ENCODE measurements at places on chromosomes 4 and X.

DNA sequence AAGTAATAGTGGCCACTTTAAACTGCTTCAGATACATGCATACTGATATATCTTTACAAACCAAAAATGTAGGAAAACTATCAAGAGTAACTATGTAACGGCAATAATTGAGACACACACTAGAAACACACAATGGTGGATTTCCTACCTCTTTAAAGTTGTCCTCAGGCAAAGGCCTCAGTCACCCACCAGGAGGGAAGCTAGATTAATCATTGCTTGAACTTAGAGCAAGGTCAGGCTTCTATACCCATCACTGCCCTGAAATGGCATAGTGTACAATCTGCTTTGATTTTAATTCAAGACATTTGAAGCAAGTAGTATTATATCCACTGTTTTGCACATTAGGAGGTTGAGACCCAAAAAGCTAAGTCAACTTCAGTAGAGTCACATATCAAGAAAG, 110.9 kb downstream of the AREG start:
- no peak for DNase-seq

DNA sequence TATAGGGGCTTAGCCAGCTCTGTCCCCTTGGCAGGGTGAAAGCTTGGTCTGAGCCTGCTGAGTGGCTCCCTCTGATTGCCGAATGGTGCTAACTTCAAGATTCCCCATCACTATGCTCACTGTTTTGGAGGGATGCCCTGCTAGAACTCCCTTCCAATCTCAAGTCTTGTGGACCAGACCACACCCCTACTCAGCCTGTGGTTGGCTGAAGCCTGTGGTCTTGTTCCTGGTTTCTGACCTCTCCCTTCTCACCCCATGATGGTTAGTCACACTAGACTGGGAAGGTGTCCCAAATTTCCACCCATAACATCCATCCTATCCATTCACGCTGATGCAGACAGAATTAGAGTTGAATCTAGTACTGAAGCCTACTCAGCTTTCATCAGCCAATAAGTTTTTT, 184.7 kb upstream of the NDP start:
- no peak for DNase-seq

- no peak for DNase-seq
Measured at GRCh38 chrX:133959972-133960371, 25.4 kb downstream of the GPC3 start.

- DNase-seq = no peak
Measured at GRCh38 chrX:53233536-53233935, 8.5 kb upstream of the KDM5C start.

GRCh38 chr4:140070366-140070765, 83.6 kb downstream of the MAML3 start:
- DNase-seq = no peak

GRCh38 chr4:154025110-154025509, 236.2 kb upstream of the SFRP2 start:
- DNase-seq = no peak

- no peak for DNase-seq
Measured at GRCh38 chr4:171534391-171534790, 278.8 kb upstream of the GALNTL6 start.

DNA sequence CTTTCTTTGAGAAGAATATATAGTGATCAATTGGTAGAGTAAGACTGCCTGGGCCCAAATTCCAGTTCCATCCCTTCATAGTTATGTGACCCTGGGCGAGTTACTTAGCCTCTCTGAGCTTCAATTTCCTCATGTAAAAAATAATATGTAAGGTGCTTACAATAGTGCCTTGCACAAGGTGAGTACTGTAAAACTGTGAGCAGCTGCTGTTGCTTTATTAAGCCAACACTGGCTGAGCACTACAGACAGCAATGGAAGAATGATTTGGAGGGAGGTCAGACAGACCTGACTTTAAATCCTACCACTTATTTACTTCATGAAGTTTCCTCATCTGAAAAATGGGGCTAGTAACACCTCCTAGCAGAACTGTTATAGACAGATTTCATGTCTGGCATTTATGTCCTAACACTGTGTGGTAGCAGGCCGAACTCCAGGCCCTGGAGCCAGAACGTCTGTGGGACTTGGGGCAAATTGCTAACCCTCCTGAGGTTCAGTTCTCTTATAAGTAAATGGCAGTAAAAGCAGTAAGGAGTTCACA, 53.8 kb downstream of the RNF150 start:
- DNase-seq = no peak

DNA sequence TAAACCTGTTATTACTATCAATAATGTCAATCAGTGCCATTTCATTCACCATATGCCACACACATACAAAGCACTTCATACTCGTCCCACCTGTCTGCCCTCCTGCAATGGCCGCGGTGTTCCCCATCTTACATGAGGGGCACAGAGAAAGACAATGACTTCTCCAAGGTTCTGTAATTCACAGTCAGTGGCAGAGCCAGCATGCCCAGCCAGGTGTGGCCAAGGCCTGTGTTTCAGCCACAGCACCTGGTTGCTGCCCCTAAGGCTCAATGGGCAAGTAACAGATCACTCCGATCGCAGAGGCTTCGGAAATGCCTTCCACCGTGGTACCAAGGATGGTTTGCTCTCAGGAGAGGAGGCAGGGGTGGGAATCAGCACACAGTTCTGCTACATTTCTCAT, 10.9 kb downstream of the AFAP1 start:
- no peak for DNase-seq

DNA sequence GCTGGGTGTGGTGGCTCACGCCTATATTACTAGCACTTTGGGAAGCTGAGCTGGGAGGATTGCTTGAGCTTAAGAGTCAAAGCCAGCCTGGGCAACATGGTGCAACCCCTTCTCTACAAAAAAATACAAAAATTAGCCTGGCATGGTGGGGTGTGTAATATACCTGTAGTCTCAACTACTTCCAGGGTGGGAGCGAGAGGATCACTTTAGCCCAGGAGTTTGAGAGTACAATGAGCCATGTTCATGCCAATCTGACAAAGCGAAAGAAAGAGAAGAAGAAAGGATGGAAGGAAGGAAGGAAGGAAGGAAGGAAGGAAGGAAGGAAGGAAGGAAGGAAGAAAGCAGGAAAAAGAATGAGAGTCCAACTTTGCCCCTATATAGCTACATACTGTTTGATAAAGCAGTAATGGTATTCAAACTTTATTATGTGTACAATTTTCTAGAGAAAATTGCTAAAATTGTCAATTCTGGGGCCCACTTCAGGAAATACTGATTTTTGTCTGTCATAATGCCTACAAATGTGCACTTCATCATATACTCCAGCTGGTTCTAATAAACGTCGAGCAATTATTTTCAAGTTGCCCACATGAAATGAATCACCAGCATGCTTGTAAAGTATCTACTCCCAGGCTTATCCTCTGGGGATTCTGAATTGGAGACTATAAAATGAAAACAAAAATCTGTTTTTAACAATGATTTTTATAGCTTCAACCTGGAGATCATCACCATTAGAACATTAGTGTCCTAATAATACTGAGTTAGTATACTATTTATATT, 132.3 kb downstream of the NDST4 start:
- no peak for DNase-seq

- DNase-seq = no peak
Measured at GRCh38 chr4:172962564-172963353, 205.9 kb upstream of the GALNT7 start.

DNA sequence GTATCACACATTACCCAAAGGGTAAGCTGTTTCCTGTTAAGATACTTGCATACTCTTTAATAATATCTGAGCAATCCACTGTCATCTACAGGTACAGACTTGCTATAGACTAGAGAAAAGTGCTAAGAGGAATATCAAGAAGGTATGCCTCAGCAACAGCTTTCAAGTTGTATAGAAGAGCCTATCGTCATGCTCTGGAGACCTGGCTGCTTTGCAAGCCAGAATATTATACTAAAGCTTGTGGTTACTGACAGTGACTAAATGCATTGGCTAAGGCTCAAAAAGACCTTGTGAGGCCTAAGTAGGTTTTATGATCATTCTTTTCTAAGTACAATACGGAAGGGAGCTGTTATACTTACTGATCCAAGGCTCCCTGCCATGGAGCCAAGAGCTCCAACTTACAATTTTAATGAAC, 11.3 kb downstream of the LAMP2 start:
- no peak for DNase-seq

GRCh38 chr4:181083757-181084361, 1159.3 kb upstream of the TENM3 start:
- no peak for DNase-seq

GRCh38 chr4:38662522-38663089, 1.4 kb upstream of the KLF3 start:
- DNase-seq = no peak

DNA sequence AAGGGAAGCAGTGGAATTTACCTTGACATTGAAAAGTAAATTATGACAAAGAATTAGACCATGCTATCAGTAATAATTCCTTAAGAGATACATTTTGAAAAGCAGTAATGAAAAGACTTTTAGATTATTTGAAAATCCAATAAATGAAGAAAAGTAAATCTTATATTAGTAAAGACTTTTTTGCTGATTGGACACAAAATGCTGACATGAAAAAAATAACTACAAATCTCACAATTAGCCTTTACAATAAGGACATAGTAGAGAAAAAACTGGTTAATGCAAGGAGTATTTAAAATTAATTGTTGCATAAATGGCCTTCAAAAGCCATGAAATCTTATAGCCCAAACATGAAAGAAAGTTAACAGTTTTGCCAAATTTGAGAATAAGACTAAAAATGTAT, 446.1 kb upstream of the FAM241A start:
- DNase-seq = no peak

- DNase-seq = no peak
Measured at GRCh38 chr4:82643994-82644733, 82.4 kb upstream of the TMEM150C start.

Data from neural crest cell (in vitro differentiated cells).